ENCODE measurements at places on chromosomes 13 and 19. TPM values are rescaled to one million over a fixed set of nuclear protein-coding genes. Genes with fewer than 3 reads are reported as not detected.

Gene TMPRSS9
- not detected for polyA plus RNA-seq

Gene ZNF763
- polyA plus RNA-seq = 2.4 TPM

Gene ITPKC
- 8.8 TPM for polyA plus RNA-seq

Gene GDF15
- polyA plus RNA-seq = not detected

Gene TMEM150B
- polyA plus RNA-seq = not detected

Gene VAV1
- 47.5 TPM for polyA plus RNA-seq

Gene HIF3A
- not detected for polyA plus RNA-seq

Gene PRTN3
- polyA plus RNA-seq = not detected

Gene HIPK4
- 0.11 TPM for polyA plus RNA-seq

Gene DNM2
- 109 TPM for polyA plus RNA-seq
